Heart left ventricle (tissue), 16 donors: ENCODE measurements at places on chromosomes 1 and 21. TPM values are rescaled to one million over a fixed set of nuclear protein-coding genes. Genes with fewer than 3 reads are reported as not detected.

DNA sequence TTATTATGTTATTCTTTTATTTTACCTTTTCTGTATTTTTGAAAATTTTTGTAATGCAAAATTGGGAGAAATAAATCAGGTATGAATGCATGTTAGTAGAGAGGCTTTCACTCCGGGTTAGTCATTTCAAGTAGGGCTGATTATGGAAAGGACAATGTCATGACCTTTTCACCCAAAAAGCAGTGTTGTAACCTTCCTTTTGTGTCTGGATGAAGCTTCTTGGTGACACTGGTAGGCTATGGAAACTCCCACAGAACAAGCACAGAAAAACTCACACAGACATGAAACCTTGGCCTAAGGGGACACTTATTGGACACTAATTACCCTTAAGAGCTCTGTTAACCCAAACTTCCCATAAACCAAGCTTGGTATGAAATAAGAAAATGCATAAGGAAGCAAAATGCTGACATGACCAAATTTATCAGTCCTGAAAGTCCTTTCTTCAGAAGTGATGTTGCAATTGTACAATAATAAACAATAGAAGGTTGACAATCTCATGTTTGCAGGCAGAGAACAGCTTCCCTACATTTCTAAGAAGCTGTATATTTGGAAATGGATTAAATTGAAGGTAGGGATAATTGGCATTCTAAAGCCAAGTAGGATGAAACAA, 70.0 kb upstream of the KCNJ15 start:
- H3K27me3 ChIP-seq: no peaks in the 10 kb centered on the region
- no peaks in the 10 kb centered on the region for H3K36me3 ChIP-seq
- H3K27ac ChIP-seq: no peak overlapping the region
- H3K4me1 ChIP-seq: no peaks in the 10 kb centered on the region

DNA sequence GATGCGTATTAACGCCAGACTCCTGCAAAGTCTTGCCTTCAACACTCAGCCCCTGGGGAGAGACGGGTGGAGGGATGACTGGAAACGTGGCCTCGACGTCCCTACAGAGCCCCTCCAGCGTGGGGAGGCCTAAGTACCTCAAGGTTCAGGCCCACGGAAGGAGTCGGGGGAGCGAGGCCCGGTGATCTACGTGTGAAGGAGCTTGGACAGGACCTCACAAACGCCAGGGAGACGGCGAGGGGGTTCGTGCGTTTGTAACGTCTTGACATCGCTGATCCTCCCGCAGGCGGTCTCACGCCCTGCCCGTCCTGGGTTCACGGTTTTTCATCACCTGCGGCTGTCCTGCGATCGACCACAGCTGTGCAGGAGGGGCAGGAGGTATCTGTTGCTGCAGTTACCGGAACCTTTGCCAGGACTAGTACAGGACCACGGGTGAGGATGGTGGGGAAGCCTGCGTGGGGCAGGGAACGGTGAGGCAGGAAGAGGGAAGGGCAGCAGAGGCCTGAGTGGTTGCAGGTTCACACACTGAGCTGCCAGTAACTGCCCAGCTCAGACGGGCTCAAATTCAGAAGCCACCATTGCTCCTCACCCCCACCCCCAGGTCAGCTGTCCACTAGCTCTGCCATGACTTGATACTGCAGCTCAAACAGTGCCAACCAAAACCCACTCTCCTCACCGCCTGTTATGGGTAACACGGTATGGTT, 889 bp upstream of the CCNL2 start:
- H3K27me3 ChIP-seq: no peaks in the 10 kb centered on the region
- peak overlapping the region; percentile 95 for H3K27ac ChIP-seq
- H3K36me3 ChIP-seq: peaks cover 76% of the 10 kb centered on the region
- H3K4me1 ChIP-seq: peaks cover 30% of the 10 kb centered on the region
- DNase-seq: no peak

- DNase-seq: peak; percentile 57
- H3K27me3 ChIP-seq: no peaks in the 10 kb centered on the region
- H3K4me3 ChIP-seq: no peak overlapping the region
- H3K27ac ChIP-seq: no peak overlapping the region
- H3K36me3 ChIP-seq: no peaks in the 10 kb centered on the region
- peaks cover 21% of the 10 kb centered on the region for H3K4me1 ChIP-seq
Measured at GRCh38 chr1:30085811-30086770, 637.3 kb downstream of the MATN1 start.

DNA sequence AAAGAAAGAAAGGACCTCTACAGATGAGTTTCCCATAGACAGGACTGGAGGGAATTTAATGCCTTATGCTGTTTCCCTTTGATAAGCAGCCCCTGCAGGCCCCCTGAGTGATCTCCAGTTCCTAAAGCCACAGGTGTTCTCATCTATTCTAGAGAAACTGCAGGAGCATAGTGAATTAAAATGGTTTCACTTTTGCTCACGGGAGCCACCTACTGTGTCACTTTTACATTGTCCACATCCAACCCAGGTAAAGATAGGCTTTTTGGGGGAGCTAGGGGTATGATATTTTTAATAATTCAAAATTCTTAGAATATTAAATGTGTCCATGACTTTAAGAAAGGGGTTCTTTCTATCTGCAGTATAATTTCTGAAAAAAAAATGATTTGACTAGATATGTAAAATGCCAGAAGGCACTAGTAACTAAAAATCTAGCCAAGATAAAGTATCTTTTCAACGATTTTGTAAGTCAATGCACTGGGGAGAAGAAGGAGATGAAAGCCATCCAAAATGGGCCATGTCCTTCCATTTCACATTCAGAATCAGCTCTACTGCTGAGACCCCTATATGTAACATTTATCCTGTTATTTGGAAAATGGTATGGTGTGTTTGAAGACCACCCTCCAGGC, 267.3 kb upstream of the DUSP10 start:
- H3K4me1 ChIP-seq: no peaks in the 10 kb centered on the region
- no peaks in the 10 kb centered on the region for H3K36me3 ChIP-seq
- H3K27me3 ChIP-seq: no peaks in the 10 kb centered on the region
- H3K4me3 ChIP-seq: no peak overlapping the region

- no peaks in the 10 kb centered on the region for H3K27me3 ChIP-seq
- no peak overlapping the region for H3K4me3 ChIP-seq
- H3K36me3 ChIP-seq: no peaks in the 10 kb centered on the region
- DNase-seq: no peak
- no peak overlapping the region for H3K27ac ChIP-seq
Measured at GRCh38 chr1:76857138-76857537, 10.1 kb upstream of the ST6GALNAC5 start.

GRCh38 chr1:14613926-14614325, 15.4 kb downstream of the KAZN start:
- H3K27me3 ChIP-seq: peaks cover 9% of the 10 kb centered on the region
- H3K4me1 ChIP-seq: no peaks in the 10 kb centered on the region
- H3K4me3 ChIP-seq: no peak overlapping the region
- no peak overlapping the region for H3K27ac ChIP-seq

CD48 gene
- total RNA-seq: 0.55 TPM
